ENCODE measurements at places on chromosomes 2 and 18. TPM values are rescaled to one million over a fixed set of nuclear protein-coding genes. Genes with fewer than 3 reads are reported as not detected.

RGPD3 gene
- 0.10 TPM for total RNA-seq

ATP5F1A gene
- total RNA-seq = 409 TPM

RAD51AP2 gene
- total RNA-seq = not detected

POMC gene
- total RNA-seq = 0.68 TPM

All from ureter (tissue), 1 donor.